ENCODE measurements at places on chromosomes 7 and 10. TPM values are rescaled to one million over a fixed set of nuclear protein-coding genes. Genes with fewer than 3 reads are reported as not detected.

OR2A7 gene
- 1.4 TPM for polyA plus RNA-seq

- no peak for DNase-seq
These were observed 12.8 kb downstream of the HKDC1 start for GRCh38 chr10:69232736-69233480.

GRCh38 chr7:140267381-140268226 lies 90.8 kb upstream of the KDM7A start:
- DNase-seq = no peak

RPEL1 gene
- polyA plus RNA-seq = not detected

CDK1 gene
- 0.31 TPM for polyA plus RNA-seq

DNA sequence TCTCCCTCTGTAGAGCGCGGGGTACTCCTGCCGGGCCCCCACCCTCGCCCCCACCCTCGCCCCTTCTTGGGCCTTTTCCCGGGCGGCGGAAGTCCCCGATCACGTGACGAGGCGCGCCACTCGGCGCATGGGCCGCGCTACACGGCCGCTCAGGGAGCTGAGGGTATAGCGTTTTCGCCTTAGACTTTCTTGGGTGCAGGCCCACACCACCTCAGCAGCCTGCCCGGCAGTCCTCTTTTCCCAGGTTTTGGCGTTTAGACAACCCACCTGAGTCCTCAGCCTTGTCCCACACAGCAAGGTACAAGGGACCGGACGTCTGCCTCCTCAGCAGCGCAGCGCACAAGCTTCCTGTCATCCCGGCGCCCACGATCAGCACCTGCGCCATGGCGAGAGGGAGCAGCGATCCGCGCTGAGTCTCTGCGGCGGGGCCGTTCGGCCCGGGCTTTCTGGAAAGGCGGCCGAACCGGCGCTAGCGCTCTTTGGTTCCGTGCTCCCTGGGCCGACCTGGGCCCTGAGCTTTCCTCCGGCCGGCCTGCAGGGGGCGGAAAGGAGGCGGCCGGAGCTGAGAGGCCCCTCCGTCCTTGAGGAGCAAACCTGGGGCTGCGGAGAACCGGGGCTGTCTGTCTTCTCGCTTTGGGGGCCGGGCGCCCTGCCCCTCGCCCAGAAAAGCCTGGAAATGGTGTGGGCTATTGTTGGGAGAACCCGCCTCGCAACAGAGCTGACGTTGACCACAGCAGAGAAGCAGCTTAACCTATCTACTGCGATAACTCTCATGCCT lies at the start of gene RNLS:
TSS of gene RNLS (minus strand) at position 513 of the 778 bp plus-strand sequence.
- DNase-seq = peak; percentile 65

GPER1 gene
- not detected for polyA plus RNA-seq

DNA sequence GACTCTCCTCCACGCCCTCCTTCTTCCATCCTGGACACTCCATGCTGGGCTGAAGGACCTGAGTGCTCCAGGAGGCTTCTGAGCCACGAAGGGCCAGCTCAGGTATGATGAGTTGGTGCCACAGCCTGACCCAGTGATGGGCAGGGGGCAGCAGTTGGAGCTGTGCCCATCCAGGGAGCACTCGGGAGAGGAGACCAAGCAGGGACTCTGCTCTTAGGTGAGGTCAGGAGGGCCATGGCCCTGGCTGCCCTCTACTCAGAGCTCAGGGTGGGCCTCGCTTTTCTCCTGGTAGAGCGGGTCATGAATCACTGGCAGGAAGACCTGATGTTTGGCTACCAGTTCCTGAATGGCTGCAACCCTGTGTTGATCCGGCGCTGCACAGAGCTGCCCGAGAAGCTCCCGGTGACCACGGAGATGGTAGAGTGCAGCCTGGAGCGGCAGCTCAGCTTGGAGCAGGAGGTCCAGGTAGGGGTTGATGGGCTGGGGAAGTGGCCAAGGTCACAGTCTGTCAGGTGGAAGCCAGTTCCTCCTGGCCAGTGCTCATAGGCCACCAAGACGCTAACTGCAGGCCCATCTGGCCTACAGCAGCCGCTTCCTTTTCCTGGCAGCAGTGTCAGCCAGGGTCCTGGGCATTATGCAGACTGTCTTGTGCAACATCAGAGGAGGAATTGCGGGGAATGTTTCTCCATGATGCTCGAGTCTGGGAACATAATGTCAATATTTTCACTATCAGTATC lies 50.8 kb downstream of the ALOX5 start:
- DNase-seq = no peak

DNA sequence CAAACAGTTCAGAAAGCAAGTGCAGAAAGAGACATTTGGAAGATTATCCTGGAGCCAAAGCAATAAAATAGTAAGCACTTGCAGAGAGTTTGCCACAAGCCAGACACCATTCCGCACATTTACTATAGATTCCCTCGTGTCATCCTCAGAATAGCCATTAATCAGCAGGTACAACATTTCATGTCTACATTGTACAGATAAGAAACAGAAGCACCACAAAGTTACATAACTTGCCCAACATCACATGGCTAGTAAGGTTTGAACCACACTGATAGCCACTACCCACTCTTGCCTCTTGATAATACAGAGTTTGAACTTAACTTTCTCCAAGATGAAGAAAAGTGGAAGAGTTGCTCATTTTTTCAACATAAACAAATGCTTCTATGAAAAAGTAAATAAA lies 40.6 kb upstream of the GHITM start:
- no peak for DNase-seq

DNA sequence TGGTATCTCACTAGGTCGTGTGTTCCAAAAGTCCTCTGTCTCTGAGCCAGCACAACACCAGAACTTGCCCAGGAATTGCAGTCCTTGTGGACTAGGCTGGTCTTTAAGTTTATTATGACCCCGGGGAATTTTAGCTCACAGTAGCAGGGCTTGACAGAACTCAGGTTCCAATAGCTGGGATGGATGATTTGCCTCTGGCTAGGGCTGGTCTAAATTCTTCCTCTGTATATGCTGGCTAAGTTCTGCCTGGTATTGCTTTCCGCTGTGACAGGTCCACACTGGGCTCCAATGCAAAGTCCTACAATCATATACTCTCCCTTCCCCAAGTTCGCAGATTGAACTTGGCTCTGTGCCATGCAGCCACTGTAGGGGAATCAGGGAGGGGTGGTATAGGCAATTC lies 52.5 kb downstream of the FAS start:
- DNase-seq = no peak

- DNase-seq = no peak
These were observed 38.6 kb downstream of the MRC1 start for GRCh38 chr10:17847585-17848296.

Data from naive B cell (primary cell).